ENCODE measurements at places on chromosomes 7 and 10.

DNA sequence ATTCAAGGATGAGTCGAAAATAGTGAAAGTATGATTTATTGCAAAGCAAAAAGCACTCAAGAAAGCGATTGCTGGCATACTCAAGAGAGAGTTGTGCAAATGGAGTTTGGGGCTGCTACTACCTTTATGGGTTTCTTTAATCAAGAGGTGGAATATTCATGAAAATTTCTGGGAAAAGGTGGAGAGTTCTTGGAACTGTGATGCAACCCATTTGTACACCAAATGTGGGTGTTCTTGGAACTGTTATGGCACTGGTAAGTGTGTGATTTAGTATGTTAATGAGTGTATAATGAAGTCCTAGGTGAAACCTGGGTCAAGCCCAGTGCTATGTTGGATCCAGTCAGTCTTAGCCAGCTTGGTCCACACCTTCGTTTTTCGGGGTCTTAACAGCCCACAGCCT lies 3.4 kb upstream of the VOPP1 start:
- no peak for DNase-seq

DNA sequence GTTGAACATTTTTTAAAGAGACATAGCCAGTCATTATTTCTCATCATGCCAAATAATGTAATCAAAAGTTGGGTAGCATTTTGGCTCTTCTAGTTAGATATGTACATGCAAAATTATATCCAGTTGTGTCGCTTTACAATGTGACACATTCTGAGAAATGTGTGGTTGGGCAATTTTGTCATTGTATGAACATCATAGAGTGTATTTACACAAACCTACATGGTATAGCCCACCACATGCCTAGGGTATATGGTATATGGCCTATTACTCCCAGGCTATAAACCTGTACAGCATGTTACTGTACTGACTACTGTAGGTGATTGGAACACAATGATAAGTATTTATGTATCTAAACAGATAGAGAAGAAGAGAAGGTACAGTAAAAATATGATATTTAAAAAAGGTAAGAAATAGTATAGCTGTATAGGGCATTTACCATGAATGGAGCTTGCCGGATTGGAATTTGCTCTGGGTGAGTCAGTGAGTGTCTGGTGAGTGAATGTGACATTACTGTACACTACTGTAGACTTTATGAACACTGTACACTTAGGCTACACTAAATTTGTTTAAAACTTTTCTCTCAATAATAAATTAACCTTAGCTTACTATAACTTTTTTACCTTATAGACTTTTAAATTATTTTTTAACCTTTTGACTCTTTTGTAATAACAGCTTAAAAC lies 16.5 kb downstream of the ZNF365 start:
- DNase-seq, result peak; percentile 52

- DNase-seq, result peak; percentile 11
These were observed 26.6 kb downstream of the DGKI start for GRCh38 chr7:137820156-137820555.

DNA sequence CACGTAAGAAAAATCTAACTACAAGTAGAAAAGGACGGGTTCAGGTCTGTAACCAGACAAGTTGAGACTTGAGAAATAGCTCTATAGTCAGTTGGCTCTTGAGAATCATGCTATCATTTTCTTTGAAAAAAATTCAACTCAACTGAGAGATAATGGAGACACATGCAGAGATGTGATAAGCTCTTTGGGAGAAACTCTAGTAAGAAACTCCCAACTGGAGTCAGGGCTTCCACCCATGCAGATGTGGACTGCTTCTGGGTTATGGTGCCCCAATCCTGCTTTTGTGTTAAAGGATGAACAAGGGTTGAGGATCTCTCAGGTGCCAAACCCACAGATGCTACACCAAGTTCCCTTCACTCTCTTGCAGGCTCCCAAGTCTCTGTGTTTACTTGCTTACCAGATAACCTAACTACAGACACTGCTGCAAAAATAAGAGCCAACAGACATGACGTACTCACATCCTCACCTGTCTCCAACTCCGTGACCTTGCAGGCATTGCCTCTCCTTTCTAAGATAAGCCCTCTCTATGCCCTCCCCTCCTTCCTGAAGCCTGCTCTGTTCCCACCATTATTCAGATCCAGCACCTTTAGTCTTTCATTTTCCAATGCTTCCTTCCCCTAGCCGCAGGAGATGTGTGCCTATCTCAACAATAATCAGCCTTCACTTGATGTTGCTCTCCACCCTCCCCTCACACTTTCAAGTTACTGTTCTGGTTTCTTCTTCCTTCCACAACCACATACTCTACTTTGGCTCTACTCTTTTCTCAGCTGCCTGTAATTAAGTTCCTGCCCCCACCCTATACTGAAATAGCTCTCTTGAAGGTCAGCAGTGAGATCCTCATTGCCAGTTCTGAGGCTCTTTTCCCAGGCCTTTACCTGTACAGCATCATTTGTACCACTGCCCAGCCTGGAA lies 130.0 kb downstream of the ICA1 start:
- DNase-seq, result no peak

GRCh38 chr7:24756545-24757352 lies 515 bp downstream of the GSDME start:
- DNase-seq, result peak; percentile 68

GRCh38 chr10:125016611-125017202 lies 74.8 kb downstream of the ZRANB1 start:
- DNase-seq, result no peak

DNA sequence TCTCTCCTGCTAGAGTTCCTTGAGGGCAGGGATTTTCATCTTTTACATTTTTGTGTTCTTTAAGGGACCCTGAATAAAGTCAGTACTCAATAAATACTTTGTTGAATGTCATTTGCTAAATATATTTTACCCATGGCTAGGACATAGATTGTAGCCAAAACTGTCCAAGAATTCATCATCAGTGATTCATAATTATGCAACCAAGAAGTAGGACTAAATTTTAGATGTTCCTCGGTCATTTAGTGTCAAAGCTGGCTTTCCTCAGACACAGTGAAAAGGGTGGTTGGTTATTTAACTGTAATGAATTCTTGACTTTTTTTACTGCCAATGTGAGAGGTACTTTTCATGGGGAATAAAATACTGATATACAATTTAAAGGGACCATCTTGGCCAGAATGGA lies 3.3 kb downstream of the NUDT13 start:
- peak; percentile 35 for DNase-seq

- DNase-seq, result no peak
These were observed 12.9 kb upstream of the TMEM26 start for GRCh38 chr10:61465901-61466632.

DNA sequence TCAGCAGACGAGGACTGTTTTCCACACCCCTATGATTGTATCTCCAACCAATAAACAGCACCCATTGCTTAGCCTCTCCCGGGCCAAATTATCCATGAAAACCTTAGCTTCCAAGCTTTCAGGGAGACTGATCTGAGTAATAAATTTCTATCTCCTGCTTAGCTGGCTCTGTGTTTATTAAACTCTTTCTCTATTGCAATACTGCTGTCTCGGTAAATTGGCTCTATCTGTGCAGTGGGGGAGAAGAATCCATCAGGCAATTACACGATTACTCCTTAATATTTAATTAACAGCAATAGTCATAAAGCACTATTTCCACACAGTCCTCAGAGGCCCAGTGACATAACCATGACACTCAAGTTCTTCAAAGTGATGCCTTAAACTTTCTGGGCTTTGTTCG lies 1122.8 kb downstream of the TYW1 start:
- peak; percentile 53 for DNase-seq

- peak; percentile 48 for DNase-seq
These were observed 79.5 kb downstream of the SLC13A1 start for GRCh38 chr7:123120286-123120685.

- DNase-seq, result peak; percentile 47
These were observed 70.0 kb upstream of the PAPSS2 start for GRCh38 chr10:87589645-87590051.

All from fibroblast of skin of right biceps (primary cell).